GM19239 (cell line): ENCODE measurements at places on chromosomes 5 and 9.

DNA sequence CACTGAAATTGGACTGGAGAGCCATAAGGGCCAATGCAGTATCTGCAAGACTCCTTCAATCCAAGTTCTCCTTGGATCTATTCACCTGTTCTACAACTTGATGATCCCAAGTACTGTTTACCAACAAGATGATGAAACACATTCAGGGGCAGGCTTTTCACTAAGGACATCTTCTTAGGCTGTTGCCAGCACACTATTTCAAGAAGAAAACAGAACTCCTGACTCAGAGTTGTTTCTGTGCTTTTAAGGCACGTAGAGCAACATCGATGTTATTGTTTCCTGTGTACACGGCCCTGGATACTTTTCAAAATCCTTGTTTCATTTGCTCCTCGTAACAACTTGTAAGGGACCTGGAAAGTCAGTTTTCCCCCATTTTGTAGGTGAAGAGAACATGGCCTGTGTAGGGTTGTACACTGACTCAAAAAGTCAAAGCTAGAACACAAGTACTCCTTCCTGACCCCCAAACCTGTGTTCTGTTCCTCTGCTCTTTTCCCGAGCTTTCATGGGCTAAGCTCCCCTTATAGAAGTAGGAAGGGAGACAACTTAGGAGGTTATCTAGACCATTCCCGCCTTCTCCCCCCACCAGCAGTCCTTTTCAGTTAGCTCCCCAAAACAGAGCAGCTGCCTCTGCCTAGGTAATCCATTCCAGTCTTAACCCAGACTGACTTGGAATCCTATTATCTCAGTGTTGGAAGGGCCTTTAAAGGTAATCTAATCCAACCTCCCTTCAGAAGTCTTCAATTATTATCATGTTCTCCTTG, 5.2 kb upstream of the MGAT1 start:
- no peak for DNase-seq

GRCh38 chr5:158468444-158468843, 609.5 kb upstream of the CLINT1 start:
- DNase-seq: no peak

- DNase-seq: no peak
Measured at GRCh38 chr9:2913026-2913425, 69.1 kb upstream of the PUM3 start.

- DNase-seq: no peak
Measured at GRCh38 chr5:95530416-95530815, 24.4 kb downstream of the SKIC3 start.

DNA sequence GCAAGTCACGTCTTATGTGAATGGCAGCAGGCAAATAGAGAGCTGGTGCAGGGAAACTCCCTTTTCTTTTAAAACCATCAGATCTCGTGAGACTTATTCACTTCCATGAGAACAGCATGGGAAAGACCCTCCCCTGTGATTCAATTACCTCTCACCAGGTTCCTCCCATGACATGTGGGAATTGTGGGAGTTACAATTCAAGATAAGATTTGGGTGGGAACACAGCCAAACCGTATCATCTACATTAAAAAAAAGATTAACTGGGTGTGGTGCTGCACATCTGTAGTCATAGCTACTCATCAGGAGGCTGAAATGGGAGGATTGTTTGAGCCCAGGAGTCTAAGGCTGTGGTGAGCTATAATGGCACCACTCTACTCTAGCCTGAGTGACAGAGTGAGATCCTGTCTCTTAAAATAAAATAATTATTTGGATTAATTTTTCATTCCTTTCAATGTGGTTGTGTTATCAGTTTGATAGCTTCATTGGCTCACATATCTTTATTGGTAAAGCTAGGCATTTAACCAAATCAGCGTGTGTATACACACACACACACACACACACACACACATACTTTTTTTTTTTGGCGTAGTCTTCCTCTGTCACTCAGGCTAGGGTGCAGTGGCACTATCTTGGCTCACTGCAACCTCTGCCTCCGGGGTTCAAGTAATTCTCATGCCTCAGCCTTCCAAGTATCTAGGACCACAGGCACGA, 21.8 kb downstream of the DENND4C start:
- no peak for DNase-seq

DNA sequence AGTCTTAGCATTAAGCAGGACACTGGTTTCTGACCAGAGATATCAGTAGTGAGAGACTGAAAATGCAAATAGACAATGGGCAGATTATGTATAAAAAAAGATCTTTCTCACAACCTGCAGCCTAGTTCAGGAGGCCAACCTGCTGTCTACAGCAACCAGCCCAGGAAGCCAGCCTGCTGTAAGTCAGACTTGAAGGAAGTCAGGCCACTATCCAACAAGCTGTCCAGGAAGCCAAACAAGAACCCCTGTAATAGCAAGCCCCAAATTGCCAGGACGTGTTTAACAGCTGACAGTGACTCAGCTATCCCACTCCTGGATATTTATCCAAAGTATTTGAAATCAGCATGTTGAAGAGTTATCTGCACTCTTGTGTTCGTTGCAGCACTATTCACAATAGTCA, 121.8 kb upstream of the SPIN1 start:
- no peak for DNase-seq

DNA sequence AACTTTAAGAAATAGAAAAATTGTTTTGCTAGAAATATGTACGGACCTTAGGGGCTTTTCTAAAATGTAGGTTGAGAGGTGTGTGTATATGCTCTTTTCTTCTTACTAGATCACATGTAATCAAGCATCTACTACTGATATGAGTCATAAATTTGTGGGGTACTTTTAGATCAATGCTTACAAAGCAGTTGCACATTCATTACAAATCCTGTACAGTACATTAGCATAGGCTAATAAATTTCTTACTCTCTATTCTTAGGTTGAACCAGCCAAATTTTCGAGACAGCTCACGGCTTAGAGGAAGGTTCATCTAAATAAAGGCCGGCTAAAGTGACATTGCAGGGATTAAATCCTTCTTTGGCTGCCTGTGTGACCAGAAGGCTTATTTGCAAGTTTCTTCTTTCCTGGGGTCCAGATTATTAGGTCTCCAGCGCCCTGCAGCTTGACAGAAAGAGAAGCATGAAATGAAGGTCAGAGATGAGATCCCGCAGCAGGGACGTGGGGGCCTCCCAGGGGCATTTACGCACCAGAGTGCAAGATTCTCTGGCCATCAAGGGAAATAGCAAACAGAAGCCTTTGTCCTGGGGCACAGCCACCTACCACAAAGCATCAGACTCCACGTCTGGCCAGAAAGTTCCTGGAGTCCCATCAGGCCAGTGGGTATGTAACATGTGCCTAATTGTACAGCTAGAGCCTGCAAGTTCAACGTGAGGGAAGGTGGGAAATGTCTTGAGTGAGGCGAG, 53.0 kb downstream of the NIM1K start:
- no peak for DNase-seq

DNA sequence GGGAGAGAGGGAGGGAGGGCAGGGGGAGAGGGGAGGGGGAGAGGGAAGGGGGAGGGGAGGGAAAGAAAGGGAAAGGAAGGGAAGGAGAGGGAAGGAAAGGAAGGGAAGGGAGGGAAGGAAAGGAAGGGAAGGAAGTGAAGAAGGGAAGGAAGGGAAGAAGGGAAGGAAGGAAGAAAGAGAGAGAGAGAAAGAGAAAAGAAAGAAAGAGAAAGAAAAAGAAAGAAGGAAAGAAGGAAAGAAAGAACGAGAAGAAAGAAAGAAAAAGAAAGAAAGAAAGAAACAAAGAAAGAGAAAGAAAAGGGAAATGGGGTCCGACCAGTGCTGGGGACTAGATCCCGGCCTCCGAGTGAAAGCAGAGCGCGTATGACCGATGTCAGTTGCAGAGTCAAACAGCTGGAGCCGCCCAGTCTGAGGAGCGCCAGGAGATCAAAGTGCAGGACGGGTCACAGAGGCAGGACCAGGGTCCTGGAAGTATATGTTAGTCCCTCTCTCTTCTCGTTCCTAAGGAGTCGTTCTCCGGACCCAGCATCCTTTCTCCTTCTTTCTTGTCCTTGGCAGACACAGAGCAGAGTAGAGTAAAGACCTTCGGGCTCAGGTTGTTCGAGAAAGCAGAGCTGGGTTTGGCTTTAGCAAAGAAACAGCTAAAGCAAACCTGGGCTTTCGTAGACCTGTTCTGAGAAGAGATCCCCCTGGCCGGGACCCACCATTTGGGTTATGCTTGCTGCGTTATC, 305.4 kb upstream of the MSX2 start:
- DNase-seq: no peak

DNA sequence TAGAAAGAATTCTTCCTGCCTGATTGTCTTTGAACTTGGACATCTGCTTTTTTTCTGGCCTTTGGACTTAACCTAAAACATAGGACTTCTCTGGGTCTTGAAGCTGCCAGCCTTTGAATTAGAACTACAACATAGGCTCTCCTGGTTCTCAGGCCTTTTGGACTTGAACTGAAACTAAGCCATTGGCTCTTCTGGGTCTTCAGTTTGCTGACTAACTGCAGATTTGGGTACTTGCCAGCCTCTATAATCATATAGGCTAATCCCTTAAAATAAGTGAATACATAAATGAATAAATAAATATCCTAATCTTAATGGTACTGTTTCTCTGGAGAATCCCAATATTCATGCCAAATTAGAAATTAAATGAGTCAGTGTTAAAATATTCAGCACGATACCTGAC, 473.4 kb upstream of the PAPPA start:
- DNase-seq: no peak

DNA sequence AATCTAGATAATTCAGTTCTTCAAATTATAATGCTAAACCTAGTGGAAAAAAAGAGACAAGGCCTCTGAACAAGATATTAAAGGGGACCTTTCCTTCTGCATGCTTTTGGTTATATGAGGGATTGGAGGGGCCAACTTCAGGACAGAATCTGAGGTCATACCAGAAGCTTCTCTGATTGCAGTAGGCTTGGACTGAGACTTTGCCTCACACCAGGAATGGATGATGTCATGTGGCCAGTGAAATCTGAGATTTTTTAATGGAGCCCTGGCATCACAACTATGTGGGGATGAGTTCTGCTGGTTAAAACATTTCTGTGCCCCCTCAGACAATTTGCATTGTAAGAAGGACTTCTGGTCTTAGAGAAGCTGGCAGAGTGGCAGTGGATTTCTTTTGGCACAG, 88.6 kb downstream of the ANGPTL2 start:
- no peak for DNase-seq
